ENCODE measurements at places on chromosomes 1 and 21. TPM values are rescaled to one million over a fixed set of nuclear protein-coding genes. Genes with fewer than 3 reads are reported as not detected.
A peak's percentile ranks its signal among the peaks of the same experiment; 100 is the strongest.

TDRD10 gene
- not detected for total RNA-seq

SORT1 gene
- total RNA-seq = 38.3 TPM

LGR6 gene
- total RNA-seq = not detected

SH2D2A gene
- 3.5 TPM for total RNA-seq

- DNase-seq = no peak
Observed at GRCh38 chr1:219049501-219049900, 124.2 kb upstream of the LYPLAL1 start.

GRCh38 chr1:239977416-239977815 lies 114.3 kb upstream of the FMN2 start:
- no peak for DNase-seq

DNA sequence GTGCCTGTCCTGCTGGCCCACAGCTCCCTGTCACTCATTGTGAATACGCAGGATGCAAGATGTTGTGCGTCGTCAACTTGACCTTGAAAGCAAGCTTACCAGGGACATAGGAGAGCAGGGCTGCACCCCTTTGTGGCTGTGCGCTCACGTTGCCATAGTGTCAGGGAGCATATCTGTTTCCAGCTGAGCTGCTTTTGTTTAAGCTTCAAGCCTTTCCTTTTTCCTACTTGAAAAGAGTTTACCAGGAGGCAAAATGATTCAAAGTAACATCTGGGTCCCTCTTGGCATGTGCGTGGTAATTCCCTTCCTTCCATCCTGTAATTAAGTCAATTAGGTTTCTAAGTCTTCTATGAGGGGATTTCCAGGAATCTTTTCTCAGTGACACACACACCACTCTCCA lies 537.1 kb downstream of the AJAP1 start:
- no peak for DNase-seq

DNA sequence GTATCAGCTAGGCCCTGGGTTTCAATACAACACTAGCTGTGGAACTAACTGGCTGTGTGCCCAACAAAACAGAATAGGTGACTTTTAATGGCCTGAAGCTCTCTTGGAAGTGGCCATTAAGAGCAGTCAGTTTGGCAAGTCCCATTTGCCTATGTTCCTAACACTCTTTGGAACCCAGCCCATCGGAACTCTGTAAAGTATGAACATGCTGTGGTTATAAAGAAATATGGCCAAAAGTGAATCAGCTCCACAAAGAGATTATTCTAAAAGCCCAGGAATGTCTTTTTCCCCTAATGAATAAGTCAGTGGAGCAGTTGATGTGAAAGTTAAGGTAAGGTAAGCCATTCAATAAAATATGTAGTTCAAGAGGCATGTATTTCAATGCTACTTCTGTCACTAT lies 223.7 kb upstream of the ADAMTS5 start:
- DNase-seq = peak; percentile 55

DNA sequence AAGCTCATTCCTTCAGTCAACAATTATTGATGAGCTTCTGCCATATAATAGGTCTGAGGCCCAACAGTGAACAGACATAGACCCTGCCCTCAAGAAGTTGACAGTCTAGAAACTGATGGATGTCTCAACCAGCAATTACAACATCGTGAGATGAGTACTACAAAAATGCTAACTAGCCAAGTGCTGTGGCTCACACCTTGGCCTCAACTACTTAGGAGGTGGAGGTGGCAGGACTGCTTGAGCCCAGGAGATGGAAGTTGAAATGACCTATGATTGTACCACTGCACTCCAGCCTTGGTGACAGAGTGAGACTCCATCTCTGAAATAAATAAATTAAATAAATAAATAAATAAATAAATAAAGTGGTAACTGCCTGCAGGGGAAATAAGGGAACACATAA lies 11.7 kb upstream of the PTP4A2 start:
- DNase-seq = no peak

GRCh38 chr1:5250336-5250735 lies 595.9 kb downstream of the AJAP1 start:
- no peak for DNase-seq

Data from epithelial cell of proximal tubule (primary cell).